ENCODE measurements at places on chromosomes 4 and X. TPM values are rescaled to one million over a fixed set of nuclear protein-coding genes. Genes with fewer than 3 reads are reported as not detected.

GPC3 gene
- 0.58 TPM for total RNA-seq

DNA sequence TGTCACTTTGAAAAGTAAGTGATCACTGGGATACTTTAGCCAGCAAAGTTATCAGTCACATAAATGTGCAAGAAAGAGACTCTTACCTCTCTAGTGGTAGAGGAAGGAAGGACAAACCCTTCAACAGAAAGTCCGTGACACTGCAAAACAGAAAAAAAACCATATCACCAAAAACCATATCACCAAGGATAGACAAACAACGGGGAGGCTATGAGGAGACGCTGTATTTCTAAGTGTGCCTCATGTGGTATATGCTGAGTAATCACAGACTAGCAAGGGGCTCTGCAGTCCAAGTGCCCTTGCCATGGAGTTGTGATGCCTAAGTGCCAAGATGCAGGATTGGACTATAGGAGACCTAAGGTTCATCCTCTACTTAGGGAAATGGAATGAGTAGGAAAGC, 11.5 kb upstream of the HDAC8 start:
- no peak for DNase-seq

DNA sequence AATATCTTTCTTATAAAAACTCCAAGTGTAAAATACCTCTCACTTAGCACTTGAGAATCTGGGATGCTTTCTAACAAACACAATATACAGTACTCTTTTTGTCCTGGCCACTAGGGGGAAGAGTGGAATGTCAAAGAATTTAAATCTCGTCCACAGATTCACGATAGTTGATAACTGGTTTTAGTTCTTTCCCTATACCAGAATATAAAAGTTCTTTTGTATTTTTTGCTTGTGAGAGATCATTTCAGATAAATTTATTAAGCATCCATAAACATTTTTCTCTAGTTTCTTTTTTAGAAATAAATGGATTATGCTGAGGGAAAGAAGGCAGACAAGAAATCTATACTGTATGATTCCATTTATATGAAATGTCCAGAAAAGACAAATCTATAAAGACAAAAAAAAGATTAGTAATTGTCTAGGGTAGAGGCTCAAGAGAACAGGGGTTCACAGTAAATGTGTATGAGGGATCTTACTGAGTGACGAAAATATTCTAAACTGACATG, 50.4 kb downstream of the MGARP start:
- no peak for DNase-seq

TSC22D3 gene
- total RNA-seq, result 50.5 TPM

CRMP1 gene
- total RNA-seq, result not detected

EMCN gene
- not detected for total RNA-seq

GRCh38 chr4:159542296-159542695, 439.4 kb downstream of the RAPGEF2 start:
- no peak for DNase-seq
